ENCODE measurements at places on chromosomes 4 and X. TPM values are rescaled to one million over a fixed set of nuclear protein-coding genes. Genes with fewer than 3 reads are reported as not detected.

- no peak for DNase-seq
These were observed 580.6 kb downstream of the TRIML1 start for GRCh38 chr4:188719794-188720193.

Gene PPARGC1A
- not detected for total RNA-seq

DNA sequence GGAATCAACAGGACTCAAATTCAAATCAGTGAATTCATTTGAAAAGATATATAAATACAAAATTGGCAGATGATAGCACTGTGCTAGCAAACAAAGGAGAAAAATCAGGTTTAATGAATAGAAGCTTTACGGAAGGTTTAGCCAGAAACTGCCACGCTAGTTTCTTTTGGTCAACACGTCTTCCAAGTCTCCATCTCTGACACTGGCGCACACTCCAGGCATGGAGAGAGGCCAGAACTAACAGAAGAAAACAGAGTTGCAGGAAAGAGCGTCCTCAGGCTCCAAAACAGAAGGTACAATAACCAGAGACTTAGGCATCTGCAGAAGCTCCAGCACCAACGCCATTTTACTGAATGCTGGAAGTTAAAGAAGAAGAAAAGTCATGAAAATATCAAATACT, 497.3 kb upstream of the FRG1 start:
- DNase-seq = no peak

DNA sequence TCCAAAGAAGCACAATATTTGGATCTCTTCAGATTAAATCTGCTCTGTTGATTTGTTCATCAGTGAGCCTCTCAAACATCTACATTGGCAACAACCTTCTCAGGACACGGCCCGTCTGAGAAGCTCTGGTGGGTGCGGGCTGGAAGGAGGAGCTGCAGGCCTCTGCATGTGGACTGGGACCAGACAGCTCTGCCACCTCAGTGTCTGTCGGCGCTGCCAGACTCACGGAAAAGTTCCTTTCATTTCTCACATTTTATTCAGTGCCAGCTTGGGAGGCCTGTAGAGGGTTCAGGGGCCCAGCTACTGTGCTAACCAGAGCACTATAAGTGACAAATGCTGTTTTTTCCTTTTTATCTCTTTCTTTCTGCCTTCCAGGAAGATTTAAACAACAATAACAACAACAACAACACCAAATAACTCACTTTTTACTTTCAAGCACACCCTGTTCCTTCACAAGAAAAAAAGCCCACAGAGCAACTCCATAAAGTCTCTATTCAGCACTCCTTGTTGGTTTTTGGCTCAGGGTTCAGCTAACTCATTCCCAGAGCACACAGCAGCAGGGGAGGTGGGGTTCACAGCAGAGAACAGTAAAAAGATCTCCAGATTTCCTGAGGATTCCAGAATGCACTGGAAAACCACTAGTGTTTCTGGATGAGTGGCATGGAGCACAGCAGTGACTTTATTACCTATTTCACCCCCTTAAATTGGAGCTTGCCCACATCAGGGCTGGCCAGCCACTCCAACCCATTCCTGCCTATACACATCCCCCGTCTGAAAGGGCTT, 23.2 kb upstream of the HOPX start:
- no peak for DNase-seq

DNA sequence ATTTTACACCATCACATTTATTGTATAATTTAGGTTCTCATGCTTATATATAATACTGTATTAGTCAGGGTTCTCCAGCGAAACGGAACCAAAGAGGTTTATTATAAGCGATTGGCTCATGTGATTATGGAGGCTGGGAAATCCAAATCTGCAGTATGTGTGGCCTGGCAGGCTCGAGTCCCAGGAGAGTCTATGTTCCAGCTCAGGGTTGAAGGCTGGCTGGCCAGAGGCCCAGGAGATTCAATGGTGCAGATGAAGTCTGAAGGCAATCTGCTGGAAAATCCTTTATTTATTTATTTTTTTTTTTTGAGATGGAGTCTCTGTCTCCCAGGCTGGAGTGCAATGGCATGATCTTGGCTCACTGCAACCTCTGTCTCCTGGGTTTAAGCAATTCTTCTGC, 63.0 kb upstream of the WDFY3 start:
- no peak for DNase-seq

DNA sequence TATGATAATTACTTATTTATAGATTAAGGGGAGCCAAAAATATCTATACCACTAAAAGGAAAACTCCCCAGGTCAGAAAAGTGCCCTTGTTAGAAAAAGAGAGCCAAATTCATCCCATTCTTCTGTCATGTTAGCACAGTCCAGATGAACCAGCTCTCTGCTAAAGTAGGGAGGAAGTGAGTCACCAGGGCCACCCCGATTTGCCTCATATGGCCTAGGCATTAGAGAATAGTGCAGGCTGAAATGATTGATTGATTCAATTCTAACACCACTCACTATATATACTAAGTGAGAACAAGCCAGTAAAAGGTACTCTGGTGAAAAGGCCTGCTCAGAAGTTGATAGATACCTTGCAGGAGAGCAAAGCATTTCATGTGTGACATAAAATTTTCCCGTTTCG, 94.5 kb downstream of the SRPX start:
- no peak for DNase-seq

DNA sequence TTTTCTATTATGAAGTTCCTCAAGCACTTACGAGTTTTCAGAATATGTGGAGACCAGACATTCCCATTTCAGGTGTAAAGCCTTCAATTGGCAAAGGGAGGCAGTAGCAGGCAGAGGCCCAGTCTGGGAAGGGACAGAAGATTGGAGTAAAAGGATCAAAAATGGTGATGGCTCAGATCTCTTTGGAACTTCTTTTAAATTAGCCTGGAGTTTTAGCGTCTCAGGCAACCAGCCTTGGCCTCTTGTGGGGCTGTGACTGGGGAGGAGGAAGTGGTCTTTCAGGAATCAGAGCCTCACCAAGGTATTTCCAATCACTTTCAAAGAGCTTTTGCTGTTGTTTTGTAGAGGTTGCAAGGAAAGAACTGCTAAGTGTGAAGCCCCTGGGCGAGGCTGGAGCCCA, 239.1 kb downstream of the FRAS1 start:
- no peak for DNase-seq

- DNase-seq = no peak
These were observed 72.9 kb upstream of the ENOX2 start for GRCh38 chrX:130975947-130976346.

GRCh38 chr4:173264684-173265185, 69.4 kb downstream of the HMGB2 start:
- peak; percentile 60 for DNase-seq

DNA sequence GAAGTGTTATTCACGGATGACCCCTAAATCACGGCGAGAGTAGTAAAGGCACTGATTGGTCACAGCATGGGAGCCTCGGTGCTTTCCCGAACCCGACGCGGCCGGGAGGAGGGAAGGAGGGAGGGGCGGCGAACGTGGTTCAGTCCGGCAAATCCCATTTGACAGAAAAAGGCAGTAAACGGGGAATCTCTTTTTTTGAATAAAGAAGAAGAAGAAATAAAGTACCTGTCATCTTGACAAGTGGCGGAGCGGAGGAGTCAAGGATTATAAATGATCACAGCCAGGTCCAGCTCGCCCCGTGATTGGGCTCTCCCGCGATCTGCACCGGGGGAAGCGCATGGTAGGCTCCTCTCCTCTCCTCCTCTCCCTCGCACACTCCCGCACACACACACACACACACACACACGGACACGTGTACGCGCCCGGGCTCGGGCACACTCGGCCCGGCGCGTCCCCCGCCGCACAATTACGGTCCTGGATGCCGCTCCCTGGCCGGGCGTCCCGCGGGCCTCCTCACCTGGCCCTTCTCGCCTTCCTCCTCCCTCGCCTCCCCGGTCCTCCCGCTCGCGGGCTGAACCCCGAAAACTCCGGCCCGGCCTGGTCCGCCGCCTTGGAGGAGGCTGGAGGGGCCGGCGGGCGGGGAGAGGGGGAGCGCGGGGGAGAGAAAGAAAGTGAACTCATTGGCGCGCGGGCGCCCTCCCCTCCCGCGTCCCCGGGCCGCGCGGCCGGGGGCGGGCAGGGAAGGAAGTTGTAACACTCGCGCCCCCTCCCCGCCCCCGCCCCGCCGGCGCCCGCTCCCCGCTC, 99.2 kb upstream of the TENM3 start:
- no peak for DNase-seq

Gene MXD4
- total RNA-seq = 140 TPM

Gene SPATA18
- not detected for total RNA-seq

DNA sequence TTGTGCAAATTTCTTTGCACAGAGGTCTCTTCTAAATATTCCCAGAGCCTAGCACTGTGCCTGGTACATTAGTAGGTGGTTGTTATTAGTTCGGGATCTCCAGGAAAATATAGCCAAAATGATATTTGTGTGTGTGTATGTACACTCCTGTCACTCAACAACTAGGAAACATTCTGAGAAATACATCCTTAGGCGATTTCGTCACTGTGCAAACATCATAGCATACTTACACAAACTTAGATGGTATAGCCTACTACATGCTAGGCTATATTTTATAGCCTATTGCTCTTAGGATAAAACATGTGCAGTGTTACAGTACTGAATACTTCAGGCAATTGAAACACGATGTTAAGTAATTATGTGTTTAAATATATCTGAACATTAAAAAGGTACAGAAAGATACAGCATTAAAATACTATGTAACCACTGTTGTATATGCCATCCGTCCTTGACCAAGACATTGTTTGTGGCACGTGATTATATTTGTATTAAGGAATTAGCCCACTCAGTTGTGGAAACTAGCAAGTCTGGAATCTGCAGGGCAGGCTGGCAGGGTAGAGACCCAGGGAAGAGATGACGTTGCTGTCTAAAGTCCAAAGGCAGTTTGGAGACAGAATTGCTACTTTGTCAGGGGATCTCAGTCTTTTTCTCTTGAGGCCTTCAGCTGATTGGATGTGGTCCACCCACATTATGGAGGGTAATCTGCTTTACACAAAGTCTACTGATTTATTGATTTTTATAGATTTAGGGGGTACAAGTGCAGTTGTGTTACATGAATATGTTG, 106.9 kb downstream of the COL4A6 start:
- DNase-seq = no peak

- no peak for DNase-seq
These were observed 19.8 kb upstream of the PLCXD1 start for GRCh38 chrX:261167-261918.

- no peak for DNase-seq
These were observed 6.1 kb upstream of the CYSLTR1 start for GRCh38 chrX:78333521-78333920.

DNA sequence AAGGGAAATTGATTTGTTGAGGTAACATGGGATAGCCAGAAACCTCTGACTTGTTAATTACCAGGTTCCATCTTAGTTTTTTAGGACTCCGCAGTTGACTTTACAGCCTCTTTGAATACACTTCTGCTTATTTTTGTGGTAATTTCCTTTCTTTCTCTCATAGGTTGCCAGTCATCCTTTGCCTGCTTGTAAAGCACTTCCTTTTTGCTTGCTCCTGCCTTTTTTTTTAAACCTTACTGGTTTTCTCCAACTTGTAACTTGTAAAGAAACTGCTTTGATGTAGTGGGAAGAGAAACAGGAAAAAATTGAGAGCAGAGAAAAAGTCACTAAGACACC, 2.6 kb downstream of the PGK1 start:
- no peak for DNase-seq

Gene HS6ST2
- total RNA-seq = not detected

- no peak for DNase-seq
These were observed 388.0 kb upstream of the GALNT7 start for GRCh38 chr4:172780566-172781081.

DNA sequence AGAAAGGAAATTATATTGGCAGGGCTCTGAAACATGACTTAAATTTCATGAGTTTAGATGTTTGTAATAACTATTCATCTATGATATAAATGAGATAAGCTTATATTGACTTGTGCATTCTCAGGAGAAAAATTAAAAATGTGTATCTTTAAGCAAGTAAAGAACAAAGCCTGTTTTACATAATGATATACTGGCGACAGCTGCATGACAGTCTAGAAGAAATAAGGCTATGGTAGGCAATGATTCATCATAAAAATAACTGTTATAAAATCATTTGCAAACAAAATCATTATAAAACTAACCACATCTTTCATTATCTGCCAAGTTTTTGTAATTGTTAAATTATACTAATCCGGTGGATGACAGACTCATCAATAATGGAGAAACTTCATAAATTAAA, 188.1 kb downstream of the ADAM29 start:
- no peak for DNase-seq

Measured in CD4-positive, alpha-beta T cell (primary cell).